SHP77 treated with DMSO at 0.1 percent for 48 hours (cell line): ENCODE measurements at places on chromosomes 16 and 17.

DNA sequence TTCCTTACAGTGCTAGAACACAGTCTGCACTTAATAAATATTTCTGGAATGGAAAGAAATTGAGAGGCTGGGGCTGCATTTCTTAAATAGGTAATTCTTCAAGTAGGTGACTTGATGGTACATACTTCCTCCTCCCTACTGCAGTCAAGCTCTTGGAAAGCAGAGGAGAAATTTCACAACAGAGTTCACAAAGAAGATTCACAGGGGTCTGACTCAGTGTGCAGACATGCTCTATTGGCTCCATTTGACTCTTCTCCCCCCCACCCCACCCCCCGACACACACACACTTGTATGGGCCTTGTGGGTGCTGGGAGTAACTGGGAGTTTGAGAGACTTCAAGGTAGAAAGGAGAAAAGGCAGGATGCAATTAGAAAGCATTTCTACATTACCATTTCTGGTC, 6.2 kb upstream of the MYOCD start:
- DNase-seq: no peak

- peak; percentile 53 for DNase-seq
These were observed 23.4 kb downstream of the SLC25A10 start for GRCh38 chr17:81735264-81736102.

- DNase-seq: peak; percentile 85
These were observed 959 bp upstream of the ANKRD13B start for GRCh38 chr17:29591737-29592608.

DNA sequence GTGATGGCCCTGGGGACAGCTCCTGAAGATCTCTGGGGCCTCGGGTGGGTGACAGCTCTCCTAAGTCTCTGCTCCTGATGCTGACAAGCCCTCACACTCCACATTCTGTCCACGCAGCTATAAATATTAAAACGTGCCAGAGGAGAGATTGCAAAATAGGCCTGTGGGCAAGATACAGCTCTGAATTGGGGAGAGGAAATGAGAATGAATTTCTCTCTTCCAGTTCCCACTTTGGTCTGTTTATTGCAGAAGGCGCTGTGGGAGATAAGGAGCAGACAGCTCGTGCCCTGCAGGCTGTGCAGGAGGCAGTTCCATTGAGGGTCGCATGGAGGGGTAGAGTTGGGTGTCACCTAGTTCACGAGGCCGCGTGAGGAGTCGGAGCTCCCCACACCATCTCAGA, 87.5 kb upstream of the SDK2 start:
- no peak for DNase-seq

DNA sequence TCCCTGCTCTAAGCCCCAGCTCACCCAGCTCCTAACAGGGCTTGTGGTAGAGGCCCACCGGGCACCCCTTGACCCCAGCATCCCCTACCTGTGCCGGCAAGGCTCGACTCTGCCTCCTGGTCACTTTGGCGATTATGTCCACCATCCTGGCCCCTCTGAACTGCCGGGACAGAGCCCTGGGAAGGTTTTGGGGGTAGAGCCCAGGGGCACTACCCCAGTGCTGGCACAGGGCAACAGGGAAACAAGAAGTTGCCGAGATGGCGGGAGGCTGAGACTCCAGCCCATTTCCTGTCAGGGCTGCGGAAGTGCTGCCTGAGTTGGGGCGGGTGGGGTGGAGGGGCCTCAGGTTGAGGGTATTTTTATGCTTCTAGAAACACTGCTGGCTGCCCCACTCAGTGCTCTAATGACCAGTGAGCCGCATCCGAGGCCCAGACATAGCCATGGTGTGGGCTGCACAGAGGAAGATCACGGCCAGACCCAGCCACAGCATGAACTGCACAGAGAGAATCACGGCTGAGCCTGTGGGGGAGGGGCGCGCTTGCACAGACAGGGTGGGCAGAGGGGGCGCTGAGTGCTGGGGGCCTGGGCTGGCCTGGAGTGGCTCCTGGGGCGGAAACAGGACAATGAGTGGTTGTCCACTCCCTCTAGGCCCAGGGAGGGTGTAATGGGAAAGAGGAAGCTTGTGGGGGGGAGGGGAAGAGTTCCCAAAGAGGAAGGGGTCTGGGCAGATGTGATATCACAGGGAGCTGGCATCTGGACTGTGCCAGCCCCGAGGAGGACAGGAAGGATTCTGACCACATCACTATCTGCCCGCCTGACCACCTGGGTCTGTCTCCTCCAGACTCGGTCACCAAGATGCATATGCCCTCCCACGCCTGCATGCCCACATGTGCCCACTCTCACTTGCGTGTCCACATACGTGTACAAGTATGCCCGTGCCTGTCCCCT, 22.3 kb downstream of the ARHGAP27 start:
- DNase-seq: no peak

- peak; percentile 94 for DNase-seq
These were observed at the start of gene FLYWCH2 for GRCh38 chr16:2882650-2883457. FLYWCH2 (plus strand) TSS chr16:2883215; CDS start chr16:2896450, 13,235 bp downstream.

DNA sequence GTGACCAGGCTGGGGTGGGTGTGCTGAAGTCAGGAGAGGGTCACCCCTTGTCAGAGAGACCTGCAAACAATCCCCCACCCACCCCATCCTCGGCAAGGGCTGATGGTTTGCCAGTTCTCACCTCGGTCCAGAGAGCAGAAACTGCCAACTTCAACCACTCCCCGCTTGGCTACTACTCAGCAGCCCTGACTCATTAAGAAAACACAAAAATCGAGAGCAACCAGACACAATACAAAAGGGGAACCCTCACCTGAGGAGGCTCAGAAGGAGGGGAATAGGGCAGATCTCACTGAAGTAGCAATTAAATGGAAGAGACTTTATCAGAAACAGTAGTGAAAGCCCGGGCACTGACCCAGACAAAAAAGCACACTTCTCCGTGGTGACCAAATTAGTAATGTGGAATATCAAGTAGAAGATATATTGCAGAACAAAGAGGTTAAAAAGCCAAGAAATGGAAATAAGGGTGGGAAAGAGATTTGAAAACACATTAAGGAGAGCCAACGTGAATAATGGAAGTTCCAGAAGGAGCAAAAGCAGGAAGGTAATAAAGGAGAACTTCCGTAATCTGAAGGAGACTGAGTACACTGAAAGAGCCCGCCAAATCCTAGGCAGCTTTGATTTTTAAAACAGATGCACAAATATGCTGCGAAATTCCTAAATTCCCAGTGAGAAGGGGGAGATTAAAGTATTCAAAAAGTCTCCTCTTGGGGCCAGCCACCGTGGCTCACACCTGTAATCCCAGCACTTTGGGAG, 23.6 kb downstream of the CENPV start:
- no peak for DNase-seq

- no peak for DNase-seq
These were observed 201.5 kb downstream of the KCNJ2 start for GRCh38 chr17:70370816-70371215.

- DNase-seq: no peak
These were observed 148.2 kb downstream of the SNX11 start for GRCh38 chr17:48255759-48256158.

- DNase-seq: no peak
These were observed 35.5 kb upstream of the STAC2 start for GRCh38 chr17:39261286-39261685.

GRCh38 chr17:73514146-73514863, 129.9 kb downstream of the SDK2 start:
- DNase-seq: no peak

- DNase-seq: no peak
These were observed 5.2 kb downstream of the ITGA3 start for GRCh38 chr17:50060951-50061712.

- DNase-seq: no peak
These were observed 8.0 kb upstream of the VAT1L start for GRCh38 chr16:77780378-77780837.

- no peak for DNase-seq
These were observed 36.5 kb upstream of the BCAS3 start for GRCh38 chr17:60641126-60641525.

GRCh38 chr16:88938777-88939244, 38.2 kb downstream of the CBFA2T3 start:
- DNase-seq: no peak

DNA sequence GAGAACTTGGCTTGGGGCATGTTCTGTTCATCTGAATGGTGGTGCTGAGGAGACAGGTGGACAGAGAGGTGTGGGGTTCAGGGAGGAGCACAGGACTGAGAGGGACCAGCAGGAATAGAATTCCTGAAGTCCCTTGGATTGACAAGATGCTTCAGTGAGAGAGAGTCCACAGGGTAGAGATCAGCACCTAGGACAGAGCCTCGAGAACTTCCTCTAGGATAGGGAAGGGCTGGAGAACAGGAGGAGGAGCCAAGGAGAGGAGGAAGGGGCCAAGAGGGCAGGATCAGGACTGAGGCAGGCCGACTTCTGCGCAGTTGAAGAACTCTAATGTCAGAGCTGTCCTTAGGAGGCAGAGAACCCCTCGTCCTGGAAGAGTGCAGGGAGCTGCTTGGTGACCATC, 138.4 kb downstream of the PRKCB start:
- DNase-seq: no peak

- no peak for DNase-seq
These were observed 108.0 kb upstream of the HSBP1 start for GRCh38 chr16:83699817-83700216.

GRCh38 chr16:86103320-86103719, 204.4 kb downstream of the IRF8 start:
- no peak for DNase-seq

- no peak for DNase-seq
These were observed 1.3 kb upstream of the CES3 start for GRCh38 chr16:66959704-66960161.

GRCh38 chr17:43952724-43953666, 745 bp downstream of the PYY start:
- no peak for DNase-seq

DNA sequence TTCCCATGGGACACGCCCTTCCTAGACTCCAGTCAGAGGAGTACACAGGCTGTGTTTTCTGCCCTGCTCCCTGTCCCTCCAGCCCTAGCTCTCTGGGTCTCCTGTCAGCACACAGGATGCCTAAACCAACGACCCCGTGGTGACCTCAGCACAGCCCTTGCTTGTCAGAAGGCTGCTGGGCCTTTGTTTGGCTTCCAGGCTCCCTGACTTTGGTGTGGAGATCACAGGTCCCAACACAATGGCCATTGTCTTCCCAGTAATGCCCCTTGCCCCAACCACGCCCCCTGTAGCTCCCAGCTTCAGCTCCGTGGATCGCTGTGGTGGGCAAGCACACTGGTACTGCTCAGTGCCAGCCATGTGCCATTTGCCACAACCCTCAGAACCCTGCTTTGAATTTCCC, 15.0 kb downstream of the HNF1B start:
- no peak for DNase-seq

GRCh38 chr16:4550591-4550990, 5.5 kb upstream of the C16orf96 start:
- DNase-seq: no peak

DNA sequence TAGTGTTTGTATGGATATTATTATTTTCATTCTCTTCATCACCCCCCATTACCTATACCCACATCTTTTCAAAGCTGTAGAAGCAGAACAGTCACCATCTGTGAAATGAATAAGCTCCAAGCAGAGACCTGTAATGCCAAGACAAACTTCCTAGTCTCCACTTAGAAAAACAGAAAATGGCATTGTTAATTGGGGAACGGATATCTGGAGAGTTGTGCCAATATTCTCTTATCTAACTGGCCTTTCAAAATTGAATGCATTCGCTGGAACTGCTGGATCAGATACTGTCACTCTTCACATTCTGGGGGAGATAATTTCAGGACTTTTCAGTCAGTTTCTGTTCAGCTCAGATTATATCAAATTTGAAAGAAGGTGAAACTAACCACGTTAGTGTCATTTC, 464.4 kb upstream of the GOT2 start:
- no peak for DNase-seq

- DNase-seq: no peak
These were observed 1.5 kb downstream of the DLG4 start for GRCh38 chr17:7218166-7218565.

- no peak for DNase-seq
These were observed 527 bp upstream of the MGAT5B start for GRCh38 chr17:76867578-76868175.

- DNase-seq: no peak
These were observed 111.0 kb downstream of the NPIPB5 start for GRCh38 chr16:22621586-22622155.

GRCh38 chr17:19661121-19661520, 12.6 kb downstream of the ALDH3A2 start:
- DNase-seq: no peak
